ENCODE measurements at places on chromosomes 7 and 10. TPM values are rescaled to one million over a fixed set of nuclear protein-coding genes. Genes with fewer than 3 reads are reported as not detected.

- DNase-seq = no peak
Measured at GRCh38 chr10:124042656-124043309, 50.6 kb downstream of the CHST15 start.

GRCh38 chr10:75061709-75062505 is 49.5 kb upstream of the SAMD8 start:
- DNase-seq = no peak

GRCh38 chr10:123965973-123966895 is 74.6 kb upstream of the CPXM2 start:
- DNase-seq = no peak

- DNase-seq = no peak
Measured at GRCh38 chr10:100109670-100110069, 28.0 kb upstream of the CPN1 start.

- DNase-seq = no peak
Measured at GRCh38 chr10:62900829-62901571, 84.8 kb upstream of the EGR2 start.

- DNase-seq = no peak
Measured at GRCh38 chr10:122014652-122015248, 25.8 kb downstream of the TACC2 start.

DNA sequence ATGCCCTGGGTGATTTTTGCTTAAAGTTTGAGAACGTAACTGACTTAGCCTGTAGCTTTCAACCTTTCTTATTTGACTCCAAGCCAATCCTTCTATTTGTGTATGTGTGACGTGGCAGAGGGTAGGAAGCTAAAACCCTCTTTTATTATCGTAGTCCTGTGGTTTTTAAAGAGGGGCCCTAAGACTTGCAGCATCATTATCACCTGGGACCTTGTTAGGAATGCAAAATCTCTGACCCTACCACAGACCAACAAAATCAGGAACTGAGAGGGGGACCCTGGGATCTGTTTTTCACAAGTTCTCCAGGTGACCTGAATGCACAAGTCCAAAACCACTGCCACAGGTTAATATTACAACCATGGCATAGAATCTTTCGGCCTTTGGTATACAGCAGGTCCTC is 80.1 kb downstream of the OSBPL3 start:
- DNase-seq = no peak

DNA sequence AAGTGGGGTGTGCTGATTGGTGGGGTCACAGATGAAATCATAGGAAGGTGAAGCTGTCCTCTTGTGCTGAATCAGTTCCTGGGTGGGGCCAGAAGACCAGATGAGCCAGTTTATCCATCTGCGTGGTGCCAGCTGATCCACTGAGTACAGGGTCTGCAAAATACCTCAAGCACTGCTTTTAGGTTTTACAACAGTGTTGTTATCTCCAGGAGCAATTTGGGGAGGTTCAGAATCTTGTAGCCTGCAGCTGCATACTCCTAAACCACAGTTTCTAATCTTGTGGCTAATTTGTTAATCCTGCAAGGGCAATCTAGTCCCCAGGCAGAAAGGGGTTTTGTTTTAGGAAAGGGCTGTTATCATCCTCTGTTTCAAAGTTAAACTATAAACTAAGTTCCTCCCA is 17.0 kb upstream of the IFRD1 start:
- no peak for DNase-seq

DNA sequence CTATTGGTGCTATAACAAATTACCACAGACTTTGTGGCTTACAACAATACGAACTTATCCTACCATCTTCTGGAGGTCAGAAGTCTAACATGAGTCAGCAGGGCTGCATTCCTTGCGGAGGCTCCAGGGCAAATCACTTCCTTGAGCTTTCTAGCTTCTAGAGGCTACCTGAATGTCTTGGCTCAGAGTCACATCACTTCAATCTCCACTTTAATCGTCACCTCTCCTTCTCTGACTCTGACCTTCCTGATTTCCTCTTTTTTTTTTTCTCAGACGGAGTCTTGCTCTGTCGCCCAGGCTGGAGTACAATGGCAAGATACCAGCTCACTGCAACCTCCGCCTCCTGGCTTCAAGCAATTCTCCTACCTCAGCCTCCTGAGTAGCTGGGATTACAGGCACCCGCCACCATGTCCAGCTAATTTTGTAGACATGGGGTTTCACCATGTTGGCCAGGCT is 44.6 kb upstream of the ANAPC16 start:
- no peak for DNase-seq

- DNase-seq = no peak
Measured at GRCh38 chr7:34198231-34198641, 292.9 kb downstream of the BMPER start.

- DNase-seq = no peak
Measured at GRCh38 chr7:108109221-108109908, 20.8 kb downstream of the LAMB4 start.

GRCh38 chr10:63206576-63206975 is 73.4 kb downstream of the NRBF2 start:
- DNase-seq = no peak

DNA sequence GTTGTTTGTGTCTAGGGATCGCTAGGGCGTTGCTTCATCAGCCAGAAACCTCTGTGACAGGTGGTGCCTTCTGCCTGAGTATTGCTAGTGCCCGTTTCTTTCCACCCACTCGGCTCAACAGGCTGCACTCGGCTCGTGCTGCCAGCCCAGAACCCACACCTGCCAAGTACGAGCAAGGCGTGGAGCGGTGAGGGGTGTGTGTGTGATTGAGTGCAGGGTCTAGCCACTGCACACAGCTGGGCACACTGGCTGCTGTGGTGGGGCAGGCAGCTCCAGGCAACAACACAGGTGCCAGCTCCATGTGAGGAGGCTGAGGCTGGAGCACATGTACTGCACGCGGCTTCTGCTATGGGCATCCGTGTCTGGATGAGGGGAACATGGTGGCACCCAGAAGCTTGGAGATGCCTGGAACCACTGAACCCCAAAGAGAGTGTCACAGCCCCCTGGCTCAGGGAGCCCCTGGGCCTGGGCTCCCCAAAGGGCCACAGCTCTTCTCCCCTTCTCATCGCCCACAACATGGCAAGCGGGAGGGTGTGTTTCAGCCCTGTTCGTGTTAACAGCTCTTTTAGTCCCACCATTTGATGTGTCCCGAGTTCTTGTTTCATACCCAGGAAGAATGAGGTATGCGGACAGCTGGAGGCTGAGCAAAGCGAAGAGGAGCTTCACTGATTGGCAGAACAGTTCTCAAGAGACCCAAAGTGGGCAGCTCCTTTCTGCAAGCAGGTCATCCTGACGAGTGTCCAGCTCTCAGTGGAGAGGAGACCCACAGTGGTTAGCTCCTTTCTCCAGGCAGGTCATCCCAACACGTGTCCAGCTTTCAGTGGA is 78.1 kb downstream of the HDAC9 start:
- DNase-seq = no peak

DNA sequence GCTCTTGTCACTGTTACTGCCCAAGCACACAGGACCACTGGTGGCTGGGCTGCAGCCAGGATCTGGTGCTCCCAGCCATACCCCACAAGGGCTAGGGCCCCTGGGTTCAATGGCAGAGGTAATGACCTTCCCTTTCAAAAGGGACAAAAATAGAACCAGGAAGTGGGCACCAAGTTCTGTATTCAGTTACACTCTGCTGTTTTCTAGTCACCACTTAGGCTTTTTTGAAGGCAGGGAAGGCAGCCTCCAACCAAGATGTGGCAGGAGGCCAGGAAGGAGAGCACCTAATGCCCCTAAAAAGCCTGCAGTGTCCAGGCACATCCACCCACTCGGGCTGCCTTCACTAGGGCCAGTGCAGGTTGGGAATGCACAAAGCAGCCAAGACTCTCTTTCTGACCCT is 47.8 kb downstream of the NOD1 start:
- no peak for DNase-seq

XRCC2 gene
- 1.7 TPM for total RNA-seq

PDK4 gene
- 399 TPM for total RNA-seq

COL17A1 gene
- total RNA-seq = 149 TPM

NUDCD3 gene
- total RNA-seq = 48.6 TPM

ALOX5 gene
- total RNA-seq = 22.8 TPM

CACNB2 gene
- total RNA-seq = 12.8 TPM
